ENCODE measurements at places on chromosomes 12 and 14.

- DNase-seq = no peak
These were observed 389.3 kb downstream of the BMP4 start for GRCh38 chr14:53567236-53567780.

- no peak for DNase-seq
These were observed 14.9 kb upstream of the SCAF11 start for GRCh38 chr12:46005151-46005797.

GRCh38 chr12:124172636-124173035 lies 122.3 kb upstream of the RFLNA start:
- DNase-seq = peak; percentile 32

DNA sequence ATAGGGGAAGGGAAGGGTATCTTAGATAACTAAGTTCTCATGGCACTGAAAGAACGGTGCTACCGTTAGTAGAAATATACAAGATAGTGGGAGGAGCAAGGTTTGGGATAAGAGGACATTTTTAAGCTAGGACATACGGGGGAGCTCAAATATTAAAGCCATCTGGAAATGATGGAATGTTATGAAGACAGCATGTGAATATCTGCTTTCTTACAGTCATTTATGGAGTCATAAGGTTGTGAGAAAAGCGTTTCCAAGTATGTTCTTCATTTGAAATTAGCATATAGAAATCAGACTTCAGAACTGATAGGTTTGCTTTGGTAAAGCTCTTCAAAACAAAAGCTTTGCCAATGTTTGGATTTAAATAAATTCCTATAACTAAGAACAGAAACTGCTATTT lies 62.3 kb downstream of the OTOGL start:
- DNase-seq = no peak

DNA sequence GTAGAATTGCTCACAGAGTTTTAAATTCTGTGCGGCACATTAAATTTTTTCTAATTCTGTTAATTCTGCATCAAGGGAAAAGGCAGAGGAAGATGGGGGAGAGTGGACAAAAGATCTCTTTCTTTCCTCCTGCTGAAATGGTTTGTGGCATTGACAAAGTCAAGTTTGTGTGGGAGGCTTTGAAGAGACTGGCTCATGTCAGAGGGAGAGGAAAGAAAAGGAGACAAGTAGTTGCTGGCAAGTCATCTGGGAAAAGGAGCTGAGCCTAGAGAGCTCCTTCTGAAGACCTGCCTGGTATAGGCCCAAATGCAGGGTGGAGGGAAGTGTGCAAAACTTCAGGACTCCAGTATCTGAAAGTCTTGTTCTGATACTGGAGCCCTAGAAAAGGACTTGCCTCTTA lies 36.3 kb downstream of the TTLL5 start:
- DNase-seq = no peak

GRCh38 chr14:71711619-71712018 lies 220.6 kb upstream of the RGS6 start:
- DNase-seq = peak; percentile 87

- DNase-seq = no peak
These were observed 59.7 kb upstream of the NAP1L1 start for GRCh38 chr12:76144245-76144549.

- no peak for DNase-seq
These were observed 53.3 kb downstream of the BICD1 start for GRCh38 chr12:32159925-32160324.

GRCh38 chr12:31876568-31877424 lies 82.4 kb upstream of the RESF1 start:
- DNase-seq = no peak

DNA sequence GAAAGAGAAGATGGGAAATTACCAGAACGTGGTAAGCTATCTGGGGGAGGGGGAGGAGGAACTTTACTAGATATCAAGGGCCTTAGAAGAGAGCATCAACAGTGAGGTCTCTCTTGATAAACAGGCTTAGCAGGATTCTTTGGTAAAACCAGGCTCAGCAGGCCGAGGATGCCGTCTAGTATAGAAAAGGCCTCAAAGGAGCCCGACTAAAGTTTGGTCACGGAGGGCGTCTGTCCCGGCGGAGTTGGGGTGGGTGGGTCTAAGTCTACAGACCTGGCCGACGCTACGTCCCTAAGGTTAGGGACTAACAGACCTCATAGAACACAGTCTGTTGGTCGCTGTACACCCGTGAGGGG lies 538 bp upstream of the TIGAR start:
- no peak for DNase-seq

- DNase-seq = no peak
These were observed 11.2 kb upstream of the LRP1-AS start for GRCh38 chr12:57158665-57159064.

- DNase-seq = no peak
These were observed 19.8 kb upstream of the AMN start for GRCh38 chr14:102902523-102903247.

DNA sequence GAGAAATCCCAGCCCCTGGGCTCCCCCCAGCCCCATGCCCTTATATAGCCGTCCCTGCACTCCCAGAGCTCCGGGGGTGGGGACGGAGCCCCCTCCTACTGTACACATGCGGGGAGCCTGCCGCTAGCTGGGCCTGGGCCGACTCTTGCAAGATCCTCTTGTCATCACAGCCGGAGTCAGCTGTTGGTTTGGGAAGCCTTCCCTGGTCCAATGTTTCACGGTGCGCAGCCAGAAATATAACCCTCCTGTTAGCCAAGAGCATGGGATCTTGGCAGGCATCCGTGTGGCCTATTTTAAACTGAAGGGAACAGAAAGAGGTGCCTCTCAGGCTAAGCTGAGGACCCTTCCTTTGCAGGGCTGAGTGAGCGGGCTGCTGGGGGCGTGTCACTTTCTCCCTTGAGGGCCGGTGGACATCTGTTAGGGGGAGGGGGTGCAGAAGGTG lies 175.3 kb downstream of the TSPAN9 start:
- DNase-seq = no peak

DNA sequence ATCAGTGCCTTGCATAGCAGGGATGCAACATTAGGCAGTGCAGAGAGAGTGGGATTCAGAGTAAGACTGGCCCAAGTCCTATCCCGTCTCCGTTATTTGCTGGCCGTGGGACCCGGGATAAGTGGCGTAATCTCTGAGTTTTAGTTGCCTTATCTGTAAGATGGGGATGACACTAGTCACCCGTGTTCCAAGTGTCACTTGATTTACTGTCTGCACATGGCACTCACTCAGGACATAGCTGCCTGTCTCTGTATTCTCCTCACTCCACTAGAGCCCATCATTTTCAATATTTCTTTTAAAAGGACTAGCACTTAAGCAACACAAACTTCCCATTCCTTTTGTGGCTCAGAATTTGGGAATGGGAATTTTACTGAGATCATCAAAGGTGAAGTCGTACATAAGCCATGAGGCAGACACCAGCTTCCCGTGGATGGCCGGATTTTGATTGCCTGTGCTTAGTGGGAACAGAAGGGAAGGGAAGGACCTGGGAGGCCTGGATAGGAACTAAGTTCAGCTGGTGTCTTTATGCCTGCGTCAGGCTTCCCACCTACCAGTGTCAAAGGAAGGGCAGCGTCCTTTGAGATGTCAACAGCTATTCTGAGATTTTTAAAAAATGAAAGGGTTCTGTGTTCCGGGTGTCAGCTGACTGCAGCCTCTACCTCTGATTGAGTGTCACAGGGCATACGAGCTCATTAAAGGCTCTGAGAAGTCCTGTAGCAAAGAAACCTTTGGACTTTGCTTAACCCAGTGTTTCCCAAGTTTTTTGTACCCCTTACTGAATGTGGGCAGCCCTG lies 361.4 kb downstream of the CACNA1C start:
- DNase-seq = no peak

- no peak for DNase-seq
These were observed 62.1 kb downstream of the SCAF11 start for GRCh38 chr12:45928309-45928708.

GRCh38 chr14:25006961-25007795 lies 42.8 kb downstream of the STXBP6 start:
- peak; percentile 85 for DNase-seq

DNA sequence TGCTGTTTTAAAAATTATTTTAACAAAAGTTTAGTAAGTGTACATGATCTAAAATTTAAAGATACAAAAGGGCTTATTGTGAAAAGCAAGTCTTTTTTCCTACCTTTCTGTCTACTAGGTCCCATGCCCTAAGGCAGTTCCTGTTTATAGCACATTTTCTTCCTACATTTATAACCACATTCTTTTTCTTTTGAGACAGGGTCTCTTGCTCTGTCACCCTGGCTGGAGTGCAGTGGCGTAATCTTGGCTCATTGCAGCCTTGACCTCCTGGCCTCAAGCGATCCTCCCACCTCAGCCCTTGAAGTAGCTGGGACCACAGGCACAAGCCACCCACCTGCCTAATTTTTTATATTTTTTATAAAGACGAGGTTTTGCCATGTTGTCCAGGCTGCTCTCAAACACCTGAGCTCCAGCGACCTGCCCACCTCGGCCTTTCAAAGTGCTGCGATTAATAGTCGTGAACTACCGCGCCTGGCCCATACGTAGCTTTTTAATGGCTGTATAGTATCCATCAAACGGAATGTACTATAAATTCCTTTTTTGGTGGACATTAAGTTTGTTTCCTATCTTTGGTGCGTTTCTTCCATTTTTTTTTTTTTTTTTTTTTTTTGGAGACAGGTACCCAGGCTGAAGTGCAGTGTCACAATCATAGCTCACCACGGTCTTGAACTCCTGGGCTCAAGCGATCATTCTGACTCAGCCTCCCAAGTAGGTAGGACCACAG lies 20.9 kb downstream of the FRS2 start:
- DNase-seq = no peak

DNA sequence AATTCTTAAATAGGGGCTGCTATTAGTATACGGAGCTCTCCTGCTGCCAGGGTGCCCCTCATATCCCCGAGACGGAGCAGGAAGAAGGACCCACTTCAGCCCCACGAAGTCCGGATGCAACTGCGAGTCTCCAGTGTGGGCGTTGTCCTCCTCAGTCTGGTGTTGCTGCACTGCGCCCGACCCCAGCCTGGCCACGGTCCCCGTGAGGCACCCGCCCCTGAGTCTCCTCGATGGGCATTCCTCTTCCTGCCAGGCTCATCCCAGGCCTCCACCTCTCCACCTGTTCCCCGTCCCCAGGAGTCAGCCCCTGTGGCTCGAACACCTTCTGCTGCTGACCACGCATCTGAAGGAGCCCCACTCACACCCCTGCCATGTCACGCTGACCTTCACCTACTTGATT lies 68.1 kb upstream of the SFSWAP start:
- DNase-seq = no peak

DNA sequence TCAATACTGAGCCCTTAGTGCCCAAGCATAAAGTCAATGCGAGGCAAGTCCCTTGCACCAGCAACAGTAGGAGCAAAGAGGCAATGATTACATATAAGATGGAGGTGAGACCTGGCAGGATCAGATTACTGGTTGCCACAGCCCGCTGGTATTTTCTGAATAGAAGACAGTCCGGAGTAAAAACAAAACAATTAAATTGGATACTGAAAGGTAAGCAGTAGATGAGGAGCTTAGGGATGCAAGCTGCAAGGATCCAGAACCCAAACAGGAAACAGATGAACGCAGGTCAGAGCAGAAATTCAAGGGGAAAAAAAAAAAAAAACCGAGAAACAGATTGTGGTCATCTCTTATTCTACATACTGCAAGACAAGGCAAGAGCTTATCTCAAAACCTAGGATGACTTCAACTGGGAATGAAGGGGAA lies 119.6 kb downstream of the MED13L start:
- DNase-seq = no peak

GRCh38 chr12:82688035-82688501 lies 1.4 kb downstream of the TMTC2 start:
- DNase-seq = no peak

Measured in BJ (cell line).